CD4-positive, alpha-beta T cell treated with Interleukin-12 subunit alpha and Interleukin-12 subunit beta, for 1 hour (primary cell): ENCODE measurements at places on chromosomes 16 and 17.
A peak's percentile ranks its signal among the peaks of the same experiment; 100 is the strongest.

DNA sequence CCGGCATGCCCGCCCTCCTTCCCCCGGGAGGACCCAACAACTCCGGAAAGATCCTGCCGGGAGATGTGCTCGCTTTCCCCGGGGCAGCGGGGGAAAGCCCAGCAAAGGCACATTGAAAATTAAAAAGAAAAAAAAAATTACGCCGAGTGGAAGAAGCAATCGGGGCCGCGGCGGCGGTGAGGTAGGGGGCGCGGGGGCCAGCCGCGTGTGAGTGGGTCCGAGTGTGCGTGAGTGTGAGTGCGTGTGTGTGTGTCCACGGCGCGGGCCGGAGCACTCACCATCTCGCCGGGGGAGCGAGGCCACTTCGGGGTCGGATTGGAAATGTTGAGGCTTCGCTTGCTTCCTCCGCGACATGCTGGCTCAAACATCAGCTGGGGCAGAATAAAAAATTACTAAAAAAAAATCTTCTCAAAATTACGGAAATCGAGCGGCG, at the start of gene SALL1:
Gene SALL1, minus strand, starts transcription at position 383 of the 433 bp plus-strand sequence. Its CDS starts 29 bp downstream, at position 354.
- DNase-seq = no peak

DNA sequence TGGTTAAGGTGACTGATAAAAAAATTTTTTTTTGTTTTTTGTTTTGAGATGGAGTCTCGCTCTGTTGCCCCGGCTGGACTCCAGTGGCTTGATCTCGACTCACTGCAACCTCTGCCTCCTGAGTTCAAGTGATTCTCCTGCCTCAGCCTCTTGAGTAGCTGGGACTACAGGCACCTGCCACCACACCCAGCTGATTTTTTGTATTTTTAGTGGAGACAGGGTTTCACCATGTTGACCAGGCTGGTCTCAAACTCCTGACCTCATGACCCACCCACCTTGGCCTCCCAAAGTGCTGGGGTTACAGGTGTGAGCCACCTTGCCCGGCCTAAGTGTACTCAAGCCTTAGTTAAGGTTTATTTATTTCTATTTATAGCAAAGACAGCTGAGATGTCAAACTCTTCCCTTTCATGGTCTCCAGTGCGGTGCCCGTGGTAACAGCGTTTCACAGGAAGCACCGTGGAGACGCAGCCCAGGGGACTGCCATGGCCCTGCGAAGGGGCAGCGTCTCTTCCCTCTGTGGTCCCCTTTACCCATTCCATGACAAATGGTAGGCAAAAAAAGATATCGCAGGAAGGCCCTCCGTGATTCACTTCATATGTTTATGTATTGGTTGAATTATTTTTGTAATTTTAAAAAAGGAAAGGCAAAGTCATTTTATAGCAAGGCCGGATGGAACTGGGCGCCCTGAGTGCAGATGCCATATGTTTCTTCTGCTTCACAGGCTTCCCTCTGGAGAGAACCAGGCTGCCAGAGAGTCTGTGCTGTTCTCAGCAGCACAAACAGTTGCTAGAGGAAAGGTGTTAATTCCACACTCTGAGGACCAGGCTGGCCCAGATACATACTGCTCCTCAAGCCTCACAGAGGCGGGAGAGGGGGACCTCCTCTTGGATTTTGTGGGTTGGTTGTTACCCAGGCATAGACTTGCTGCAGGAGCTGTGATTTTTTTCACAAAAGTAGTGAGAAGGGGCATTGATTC, 29.2 kb downstream of the DDX19A start:
- no peak for DNase-seq

DNA sequence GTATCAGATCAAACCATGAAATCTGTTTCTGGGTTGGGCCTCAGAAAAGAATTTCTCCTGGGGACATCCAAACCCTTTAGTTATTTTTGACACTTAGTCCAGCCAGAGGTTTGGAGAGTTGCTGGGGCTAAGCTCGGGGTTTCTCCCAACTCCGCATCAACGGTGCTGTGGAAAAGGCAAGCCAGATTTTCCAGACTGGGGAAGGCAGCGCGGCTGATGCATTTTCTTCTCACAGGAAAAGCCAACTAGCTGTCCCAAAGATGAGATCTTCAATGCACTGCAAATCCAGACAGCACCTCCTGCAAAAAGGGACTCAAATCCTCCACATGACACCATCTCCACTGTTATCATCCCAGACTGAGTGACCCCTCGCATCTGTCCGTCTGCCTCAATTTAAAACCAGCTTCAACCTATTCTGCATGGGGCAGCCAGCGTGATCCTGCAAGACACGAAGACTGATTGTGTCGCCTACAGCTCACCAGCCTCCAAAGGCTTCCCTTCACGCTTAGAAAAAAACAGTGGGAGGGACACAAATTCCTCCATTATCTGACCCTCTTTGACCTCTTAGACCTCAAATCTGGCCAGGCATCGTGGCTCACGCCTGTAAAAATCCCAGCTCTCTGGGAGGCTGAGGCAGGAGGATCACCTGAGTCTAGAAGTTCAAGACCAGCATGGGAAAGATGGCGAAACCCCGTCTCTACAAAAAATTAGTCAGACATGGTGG, 62.0 kb downstream of the GAS7 start:
- no peak for DNase-seq

DNA sequence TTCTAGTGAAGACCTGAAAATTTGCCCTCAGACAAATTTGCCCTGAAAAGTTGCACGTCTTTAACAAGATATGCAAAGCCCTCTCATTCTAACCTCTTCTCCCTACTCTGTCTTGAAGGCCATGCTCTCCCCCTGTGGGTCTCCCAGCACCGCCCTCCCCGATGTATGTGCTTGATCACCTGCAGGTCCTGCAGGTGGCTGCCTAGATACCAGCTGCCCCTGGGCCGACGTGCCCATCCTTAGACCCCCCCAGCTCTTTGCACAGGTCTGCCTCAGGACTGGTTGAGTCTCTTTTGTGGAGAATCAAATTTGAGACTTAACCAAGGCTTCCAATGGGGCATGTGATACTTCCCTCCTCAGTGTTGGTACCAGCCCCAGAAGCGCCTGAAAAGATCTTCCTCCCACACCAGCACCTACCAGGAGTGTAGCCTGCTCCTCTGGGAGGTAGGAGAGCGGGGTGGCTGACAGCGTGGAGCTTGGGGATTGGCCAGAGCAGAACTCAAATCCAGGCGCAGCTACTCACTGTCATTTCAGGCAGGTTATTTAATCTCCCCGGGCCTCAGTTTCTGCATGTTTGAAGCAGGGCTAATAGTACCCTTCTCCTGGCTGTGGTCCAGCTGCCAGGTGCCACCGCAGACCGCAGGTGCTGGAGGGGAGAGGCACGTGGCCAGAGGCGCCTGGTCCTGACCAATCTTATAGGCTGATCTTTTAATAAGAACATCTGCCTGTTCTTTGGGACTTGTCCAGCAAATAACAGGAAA, 4.5 kb upstream of the MRPL38 start:
- DNase-seq = no peak

DNA sequence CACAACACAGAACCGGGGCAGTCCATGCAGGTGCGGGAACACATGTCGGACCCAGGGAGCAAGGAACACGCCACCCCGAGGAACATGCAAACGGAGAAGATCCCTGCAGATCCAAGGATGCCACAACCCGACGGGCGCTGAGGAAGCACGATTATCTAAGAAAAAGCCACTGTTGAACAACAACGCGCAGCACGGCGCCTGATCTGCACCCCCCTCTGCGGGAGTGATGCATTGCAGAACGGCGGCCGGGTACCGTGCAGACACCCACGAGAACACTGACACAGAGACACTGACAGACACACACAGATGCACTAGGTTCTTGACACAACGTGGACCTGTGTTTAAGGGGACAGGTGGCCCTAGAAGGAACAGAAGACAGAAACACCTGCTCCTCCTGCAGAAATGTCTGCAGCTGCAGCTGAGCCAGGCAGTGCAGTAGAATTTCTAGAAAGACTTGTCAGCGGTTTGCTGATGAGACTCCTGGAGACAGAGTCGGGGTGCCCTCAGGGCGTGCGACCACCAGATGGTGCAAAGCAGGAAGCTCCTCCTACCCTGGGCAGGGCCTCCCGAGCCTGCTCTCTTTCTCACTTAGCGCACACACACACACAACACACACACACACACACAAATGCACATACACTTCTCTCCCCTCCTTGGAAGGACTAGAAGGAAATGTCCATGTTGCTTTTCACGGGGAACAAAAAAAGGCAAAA, 7.5 kb downstream of the NPTX1 start:
- no peak for DNase-seq

DNA sequence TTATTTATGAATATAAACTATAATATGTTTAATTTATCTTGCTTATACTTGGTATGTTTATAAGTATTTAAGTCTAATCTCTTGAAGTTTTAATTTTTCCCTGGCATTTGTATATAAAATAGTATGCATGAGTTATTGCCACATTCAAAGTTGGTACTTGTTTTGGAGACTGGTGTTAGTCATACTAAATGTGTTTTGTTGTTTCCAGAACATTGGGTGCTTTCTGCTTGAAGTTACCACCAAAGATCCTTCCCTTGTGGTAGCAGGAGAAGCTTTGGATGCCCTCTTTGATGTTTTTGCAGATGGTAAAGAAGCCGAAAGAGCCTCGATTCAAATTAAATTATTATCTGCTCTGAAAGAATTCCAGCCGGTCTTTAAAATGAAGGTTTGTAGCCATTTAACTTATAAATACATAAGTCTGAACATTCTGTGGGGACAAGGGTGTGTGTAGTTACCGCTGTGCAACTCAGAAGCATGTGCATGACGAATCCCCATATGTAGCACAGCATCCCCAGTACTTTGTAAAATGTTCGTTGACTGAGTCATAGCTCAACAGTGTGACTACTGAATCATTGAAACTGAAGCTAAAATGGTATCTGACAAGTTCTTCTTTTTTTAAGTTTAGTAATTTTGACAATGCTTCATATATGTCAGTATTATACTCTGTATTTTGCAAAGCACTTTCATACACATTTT, 36.4 kb downstream of the HEATR3 start:
- DNase-seq = no peak

DNA sequence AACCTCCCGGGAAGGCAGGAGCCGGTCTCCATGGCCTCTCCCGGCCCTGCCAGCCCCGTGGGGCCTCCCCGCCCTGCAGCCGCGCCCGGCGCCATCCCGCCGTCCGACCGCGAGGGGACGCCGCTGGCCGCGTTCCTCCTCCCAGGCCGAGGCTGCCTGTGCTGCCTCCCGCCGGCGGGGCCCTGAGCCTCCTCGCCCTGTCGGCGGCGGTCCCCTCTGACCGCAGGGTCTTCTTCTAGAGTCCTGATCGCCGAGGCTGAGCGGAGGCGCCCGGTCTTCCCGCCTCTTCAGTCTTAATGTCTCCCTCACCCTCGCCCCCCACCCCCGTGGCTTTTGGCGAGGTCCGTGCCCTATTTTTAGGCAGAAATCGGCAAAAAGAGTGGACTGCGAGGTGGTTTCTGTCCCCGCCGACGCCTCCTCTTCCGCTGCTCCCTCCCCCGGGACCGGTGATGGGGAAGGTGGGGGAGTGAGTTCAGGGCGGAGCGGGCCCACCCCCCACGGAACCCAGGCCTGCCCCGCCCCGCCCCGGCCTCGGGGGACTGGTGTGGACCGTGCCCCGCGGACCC, 794 bp upstream of the CPNE7 start:
- peak; percentile 57 for DNase-seq

GRCh38 chr17:50825188-50825587, 10.2 kb upstream of the WFIKKN2 start:
- no peak for DNase-seq

- DNase-seq = no peak
These were observed 26.9 kb downstream of the TK2 start for GRCh38 chr16:66522816-66523590.

- no peak for DNase-seq
These were observed 26.4 kb downstream of the EEF2K start for GRCh38 chr16:22232277-22233036.

DNA sequence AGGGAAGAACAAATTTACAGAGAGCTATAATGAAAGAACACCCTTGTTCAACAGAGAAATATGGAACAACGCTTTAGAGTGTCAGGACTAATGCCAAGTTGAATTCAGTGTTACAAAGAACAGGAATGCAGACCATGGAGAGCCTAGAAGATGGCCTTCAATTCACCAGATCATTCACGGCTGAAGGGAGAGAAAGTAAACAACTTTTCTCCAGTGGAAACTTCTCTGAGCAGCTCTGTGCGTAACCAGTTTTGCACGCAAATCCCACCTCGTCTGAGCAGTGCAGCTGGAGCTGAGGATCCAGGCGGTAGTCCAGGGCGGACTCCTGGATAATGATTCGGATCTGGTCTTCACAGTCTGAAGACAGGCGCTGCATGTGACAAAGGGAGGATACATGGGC, 40.5 kb upstream of the CLEC18B start:
- no peak for DNase-seq

DNA sequence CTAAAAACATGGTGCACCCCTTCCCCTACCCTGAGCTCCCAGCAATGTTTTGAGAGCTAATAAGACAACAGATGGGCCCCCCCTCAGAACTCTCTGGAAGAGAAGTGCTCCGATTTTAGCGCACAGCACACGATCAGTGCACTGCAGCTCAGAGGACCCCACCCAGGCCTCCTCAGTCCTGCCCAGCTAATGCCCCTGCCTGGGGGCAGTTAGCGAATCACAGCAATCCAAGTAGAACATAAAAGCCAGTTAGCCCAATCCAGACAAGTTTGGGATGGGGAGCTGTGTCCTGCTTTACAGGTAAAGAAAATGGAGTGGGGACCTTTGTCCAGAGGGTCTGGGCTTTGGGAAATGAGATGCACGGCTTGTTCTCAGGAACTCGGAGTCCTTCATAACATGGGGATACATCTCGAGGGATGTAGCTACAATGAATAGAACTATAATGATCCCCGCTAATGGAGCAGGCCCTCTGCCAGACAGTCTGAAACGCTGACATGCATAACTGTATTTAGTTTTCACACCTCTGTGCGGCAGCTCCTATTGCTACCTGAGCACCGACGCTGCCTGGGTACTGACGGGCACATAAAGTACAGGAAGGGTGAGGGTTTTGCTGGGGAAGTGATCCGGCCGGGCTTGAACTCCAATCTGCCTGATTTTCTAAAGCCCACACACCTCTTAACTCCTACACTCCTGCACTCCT, 29.7 kb upstream of the CDC42EP4 start:
- no peak for DNase-seq

GRCh38 chr16:67563708-67564468, 1.6 kb downstream of the CTCF start:
- peak; percentile 40 for DNase-seq

GRCh38 chr16:88461331-88462269, 8.5 kb downstream of the ZFPM1 start:
- no peak for DNase-seq
